ENCODE measurements at places on chromosomes 1 and 21.

- no peak for DNase-seq
Observed at GRCh38 chr21:42669041-42669440, 15.6 kb downstream of the PDE9A start.

DNA sequence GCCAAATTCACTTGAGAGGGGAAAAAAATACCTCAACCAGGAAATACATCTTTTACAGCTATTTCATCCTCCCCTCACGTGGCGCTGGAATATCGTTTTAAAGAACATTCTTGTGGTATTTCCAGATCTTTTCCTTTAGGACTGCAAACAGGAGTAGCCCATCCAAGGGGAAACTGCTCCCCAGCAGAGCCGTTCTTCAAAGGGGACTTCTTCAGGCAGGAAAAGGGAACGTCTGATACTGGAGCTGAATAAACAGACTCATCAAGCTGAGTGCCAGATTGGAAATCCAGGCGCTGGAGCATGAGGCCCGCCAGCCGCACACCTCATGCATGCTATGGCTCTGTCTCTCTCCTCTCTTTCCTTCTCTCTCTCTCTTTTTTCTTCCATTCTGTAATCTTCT is 34.0 kb upstream of the PROX1 start:
- no peak for DNase-seq

DNA sequence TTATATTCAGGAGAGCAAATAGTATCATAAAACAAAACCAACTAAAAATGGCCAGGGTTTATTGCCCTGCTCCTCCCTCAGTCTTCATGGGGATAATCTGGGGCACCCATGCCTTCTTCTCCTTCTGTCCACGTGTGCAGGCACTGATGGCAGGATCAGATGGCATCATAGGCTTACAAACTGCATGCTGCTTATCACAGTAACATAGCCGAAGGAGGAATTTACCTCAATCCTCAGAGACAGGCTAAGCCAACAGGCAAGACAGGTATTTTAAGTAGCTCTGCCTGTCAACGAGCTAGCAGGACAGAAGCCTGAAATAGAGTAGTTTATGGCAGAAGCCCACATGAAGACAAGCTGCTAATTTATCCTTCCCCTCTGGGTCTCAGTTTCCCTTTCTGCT is 9.4 kb downstream of the LAMB3 start:
- DNase-seq, result no peak

DNA sequence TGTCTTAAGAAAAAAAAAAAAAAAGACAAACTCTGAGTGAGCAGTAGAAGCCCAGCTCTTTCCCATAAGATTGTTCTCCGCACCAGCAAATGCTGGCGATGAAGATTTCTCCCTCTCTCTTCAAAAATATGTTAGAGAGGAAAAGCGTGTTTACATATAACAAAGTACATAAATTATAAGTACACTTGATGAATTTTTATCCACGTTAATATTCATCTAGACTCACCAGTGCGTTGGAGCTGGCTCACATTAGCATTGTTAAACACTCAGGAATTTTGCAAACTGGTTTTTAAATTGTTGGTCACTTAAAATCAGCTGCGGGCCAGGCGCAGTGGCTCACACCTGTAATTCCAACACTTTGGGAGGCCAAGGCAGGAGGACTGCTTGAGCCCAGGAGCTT is 56.0 kb downstream of the RUNX3 start:
- no peak for DNase-seq

GRCh38 chr1:197783510-197783948 is 8.2 kb upstream of the DENND1B start:
- no peak for DNase-seq

- no peak for DNase-seq
Observed at GRCh38 chr1:84834419-84835064, 58.5 kb downstream of the LPAR3 start.

DNA sequence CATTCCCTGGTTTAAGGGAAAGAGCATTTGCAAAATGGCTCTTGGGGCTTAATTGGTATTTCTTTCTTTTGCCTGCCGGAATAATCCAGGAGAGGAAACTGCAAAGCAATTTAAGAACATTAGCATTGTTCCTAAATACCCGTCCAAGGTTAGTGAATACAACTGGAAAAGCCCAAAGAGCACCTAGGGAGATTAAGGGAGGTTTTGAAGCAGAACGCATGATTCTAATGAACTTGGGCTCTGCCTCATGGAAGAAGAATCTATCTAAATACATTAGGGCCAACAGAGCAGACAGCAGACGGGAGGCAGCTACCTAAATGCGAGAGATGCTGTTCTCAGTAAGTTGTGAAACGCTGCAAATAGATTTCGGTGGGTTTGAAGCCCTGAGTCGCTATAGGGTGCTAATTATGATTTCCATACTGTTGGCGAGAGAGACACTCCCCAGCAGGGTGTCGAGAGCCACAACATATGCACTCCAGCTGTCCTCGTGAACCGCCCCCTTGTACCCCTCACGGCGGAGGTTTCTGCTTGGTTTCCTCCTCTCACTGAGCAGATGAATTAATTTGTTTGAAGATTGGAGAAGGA is 326.7 kb upstream of the CAMK1G start:
- DNase-seq, result no peak

- no peak for DNase-seq
Observed at GRCh38 chr1:204788470-204788869, 82.2 kb upstream of the NFASC start.

- no peak for DNase-seq
Observed at GRCh38 chr1:151714820-151715725, 1.5 kb downstream of the CELF3 start.

GRCh38 chr1:185663771-185664296 is 70.4 kb upstream of the HMCN1 start:
- no peak for DNase-seq

GRCh38 chr21:43712268-43712942 is 6.5 kb upstream of the PDXK start:
- DNase-seq, result no peak

GRCh38 chr1:41696381-41696780 is 211.9 kb upstream of the EDN2 start:
- no peak for DNase-seq

DNA sequence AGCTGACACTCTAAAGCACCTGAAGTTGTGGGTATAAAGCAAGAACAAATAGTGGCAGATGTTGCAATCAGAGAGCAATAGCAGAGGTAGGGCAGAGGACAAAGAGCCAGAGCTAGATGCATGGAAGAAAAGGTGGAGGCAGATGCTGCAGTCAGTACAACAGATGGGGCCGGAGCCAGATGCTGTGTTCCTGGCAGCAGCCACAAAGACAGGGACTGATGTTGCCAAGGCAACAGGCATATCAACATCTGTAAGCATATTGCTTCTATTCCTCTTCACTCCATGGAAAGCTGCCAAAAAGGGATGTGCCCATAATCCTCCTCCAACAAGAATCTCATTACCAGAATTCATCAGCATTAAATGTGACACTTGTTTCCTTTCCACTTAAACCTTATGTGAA is 108.0 kb downstream of the TNNI3K start:
- peak; percentile 54 for DNase-seq

DNA sequence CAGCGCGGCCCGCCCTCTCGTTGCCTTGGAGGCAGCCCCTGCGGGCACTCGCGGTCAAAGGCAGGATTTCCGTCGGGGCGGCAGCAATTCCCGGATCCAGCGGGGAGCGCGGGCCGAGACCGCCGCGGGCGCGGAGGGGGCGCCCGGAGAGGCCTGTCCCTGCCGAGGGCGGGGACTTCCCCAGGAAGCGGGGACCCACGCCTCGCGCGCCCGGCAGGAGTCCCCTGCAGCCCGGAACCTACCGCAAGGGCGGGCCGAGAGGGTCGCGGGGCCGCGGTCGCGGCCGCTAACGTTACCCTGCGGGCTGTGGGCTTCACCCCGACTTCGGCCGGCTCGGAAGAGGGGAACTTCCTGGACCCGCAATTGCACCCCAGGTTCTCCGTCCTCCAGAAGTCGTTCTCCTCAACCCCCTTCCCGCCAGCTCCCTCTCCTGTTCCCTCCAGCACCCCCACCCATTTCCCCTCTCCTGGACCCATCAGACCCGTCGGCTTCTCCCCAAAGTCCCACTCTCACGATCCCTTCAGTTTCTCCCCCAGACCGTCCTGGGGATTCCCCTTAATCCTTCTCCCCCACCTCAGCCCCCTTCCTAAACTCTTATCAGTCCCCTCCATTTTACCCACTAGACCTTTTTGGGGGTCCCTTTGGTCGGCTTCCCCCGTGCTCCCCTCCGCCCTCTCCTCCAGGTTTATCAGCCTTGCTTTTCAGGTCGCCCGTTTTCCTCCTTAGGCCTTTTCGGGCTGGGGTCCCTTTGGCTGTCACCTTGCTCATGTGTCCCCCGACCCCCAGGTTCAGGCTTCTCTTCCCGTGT is 604 bp downstream of the FGR start:
- peak; percentile 69 for DNase-seq

DNA sequence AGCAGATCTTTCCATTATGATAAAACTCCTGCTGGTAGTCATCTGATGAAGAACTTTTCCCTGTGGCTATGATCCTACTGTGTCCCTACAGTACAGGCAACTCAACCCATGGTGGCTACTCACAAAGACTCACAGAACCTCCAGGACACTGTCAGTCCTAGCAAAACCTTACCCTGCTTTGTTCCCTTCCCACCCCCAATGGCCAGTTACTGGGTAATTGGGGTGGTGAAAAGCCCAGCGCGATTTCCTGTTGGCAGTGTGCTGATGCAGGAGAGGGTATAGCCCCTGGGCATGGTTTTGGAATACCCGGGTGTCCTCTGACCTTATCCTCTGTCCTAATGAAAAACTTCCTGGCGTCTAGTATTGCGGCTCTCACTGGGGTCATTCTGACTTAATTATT is 533 bp upstream of the RGL1 start:
- DNase-seq, result peak; percentile 56

- no peak for DNase-seq
Observed at GRCh38 chr1:10958614-10959013, 53.8 kb upstream of the TARDBP start.

DNA sequence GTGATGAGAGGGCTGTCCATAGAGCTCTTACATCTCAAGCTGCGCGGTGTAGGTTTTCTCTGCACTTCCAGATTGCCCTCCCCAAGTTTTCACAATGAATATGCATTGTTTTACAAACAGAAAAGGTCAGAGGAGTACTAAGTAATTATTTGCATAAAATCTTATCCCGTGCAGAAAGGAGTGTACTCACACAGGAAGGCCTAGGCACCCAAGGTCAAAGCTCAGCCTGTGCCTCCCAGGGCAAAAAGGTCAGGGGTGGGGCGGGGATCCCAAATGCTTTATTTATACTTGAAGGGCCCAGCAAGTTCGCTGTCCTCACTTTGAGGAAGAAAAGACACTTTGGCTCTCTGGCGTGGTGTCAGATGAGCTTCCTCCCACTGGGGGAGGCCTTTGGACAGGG is 10.3 kb upstream of the KCNE1 start:
- DNase-seq, result no peak

DNA sequence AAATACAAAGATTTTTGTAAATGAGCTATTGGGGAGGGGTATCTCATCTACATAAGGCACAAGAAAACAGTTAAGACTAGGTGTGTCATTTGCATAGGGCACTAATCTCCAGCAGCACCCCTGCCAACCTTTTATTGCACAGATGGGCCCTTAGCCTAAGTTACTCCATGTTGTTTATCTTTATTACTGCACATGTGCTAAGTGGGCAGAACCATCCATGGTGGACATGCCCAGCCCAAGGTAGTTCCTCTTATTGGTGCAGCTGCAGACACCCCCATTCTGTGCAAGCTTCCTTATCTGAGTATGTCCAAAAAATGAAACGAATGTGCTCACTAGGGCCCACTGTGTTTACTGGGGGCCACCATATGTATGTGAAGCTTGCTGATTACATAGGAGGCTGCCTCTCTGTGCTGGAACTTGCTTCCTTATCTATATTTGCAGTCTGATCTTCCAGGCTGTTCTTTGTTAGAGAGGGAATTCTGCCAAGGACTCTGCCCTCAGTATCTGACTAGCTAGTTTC is 77.3 kb upstream of the NEK7 start:
- DNase-seq, result no peak

GRCh38 chr21:33355355-33355754 is 30.6 kb downstream of the IFNAR1 start:
- DNase-seq, result no peak
